ENCODE measurements at places on chromosomes 6 and 20. TPM values are rescaled to one million over a fixed set of nuclear protein-coding genes. Genes with fewer than 3 reads are reported as not detected.

DNA sequence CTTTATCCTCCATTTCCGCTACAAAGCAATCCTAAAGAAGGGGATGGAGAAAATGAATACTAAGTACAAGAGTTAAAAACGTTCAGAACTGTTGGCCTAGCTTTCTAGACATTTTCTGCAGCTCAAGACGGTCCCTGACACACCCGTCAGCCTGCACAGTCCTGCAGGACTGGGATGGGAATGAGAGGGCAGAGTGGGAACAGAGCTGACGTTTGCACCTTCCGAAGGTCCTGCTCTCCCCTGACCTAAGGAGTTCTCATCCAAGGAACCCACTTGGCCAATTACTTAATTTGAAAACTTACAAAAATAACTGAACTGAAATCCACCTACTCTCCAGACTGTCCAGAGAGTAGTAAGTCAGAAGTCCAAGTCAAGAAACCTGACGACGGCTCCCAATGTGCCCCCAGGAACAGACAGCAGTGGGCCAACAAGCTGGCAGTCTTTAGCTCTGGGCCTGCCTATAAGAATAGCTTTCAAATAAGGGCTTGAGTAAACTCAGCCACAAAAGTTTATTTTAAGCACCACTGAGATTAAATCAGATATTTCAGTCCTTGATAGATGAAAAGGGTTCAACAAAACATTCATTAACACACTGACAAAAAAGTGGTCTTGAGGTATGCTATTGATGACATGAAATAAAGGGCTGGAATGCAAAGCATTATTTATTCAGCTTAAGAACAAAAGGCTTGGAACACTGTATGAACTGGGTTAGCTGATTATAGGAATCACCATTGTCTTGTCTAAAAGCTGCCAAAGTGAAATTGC, 76.8 kb downstream of the CNKSR3 start:
- H3K36me3 ChIP-seq: peaks cover 15% of the 10 kb centered on the region
- no peak overlapping the region for H3K4me3 ChIP-seq
- no peak overlapping the region for H3K27ac ChIP-seq
- DNase-seq: no peak
- H3K4me1 ChIP-seq: peaks cover 4% of the 10 kb centered on the region

DNA sequence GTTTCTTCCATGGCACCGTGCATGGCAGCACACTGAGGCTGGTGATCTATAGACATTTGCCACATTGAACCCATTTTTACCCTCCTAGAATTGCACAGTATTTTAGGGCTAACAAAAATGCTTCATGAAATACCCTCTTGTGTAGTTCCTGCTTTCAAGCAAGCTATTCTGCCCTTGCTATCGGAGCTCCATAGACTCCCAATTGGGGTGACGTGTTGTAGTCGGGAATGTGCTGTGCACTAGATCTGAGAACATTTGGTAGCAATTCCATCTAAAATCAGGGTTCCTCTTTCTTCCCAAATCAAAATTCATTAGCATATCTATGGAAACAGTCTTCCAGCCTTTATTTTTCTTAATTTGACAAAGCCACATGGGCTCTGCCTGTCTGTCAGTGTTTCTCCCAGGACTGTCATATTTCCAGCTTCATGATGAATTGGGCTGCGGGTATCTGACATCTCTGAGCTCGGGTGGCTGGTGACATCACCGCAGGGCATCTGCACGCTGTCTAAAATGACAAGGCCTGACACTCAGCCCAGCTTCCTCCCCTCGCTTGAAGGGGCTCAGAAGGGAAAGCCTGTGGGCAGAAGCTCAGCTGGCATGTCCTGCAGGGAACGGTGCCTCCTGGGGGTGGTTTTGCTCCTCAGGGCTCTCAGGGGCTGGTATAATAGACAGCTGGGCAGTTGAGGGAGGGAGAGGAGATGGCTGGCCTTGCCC, 406.4 kb downstream of the QKI start:
- no peak overlapping the region for H3K4me3 ChIP-seq
- H3K36me3 ChIP-seq: no peaks in the 10 kb centered on the region
- H3K4me1 ChIP-seq: no peaks in the 10 kb centered on the region
- H3K27ac ChIP-seq: no peak overlapping the region
- DNase-seq: no peak
- H3K27me3 ChIP-seq: no peaks in the 10 kb centered on the region

- no peak overlapping the region for H3K27ac ChIP-seq
- no peaks in the 10 kb centered on the region for H3K27me3 ChIP-seq
- DNase-seq: no peak
- peaks cover 2% of the 10 kb centered on the region for H3K36me3 ChIP-seq
- H3K4me1 ChIP-seq: no peaks in the 10 kb centered on the region
- no peak overlapping the region for H3K4me3 ChIP-seq
These were observed 52.9 kb upstream of the AKAP12 start for GRCh38 chr6:151186804-151187330.

GRCh38 chr6:53721766-53722165, 56.2 kb upstream of the KLHL31 start:
- H3K27ac ChIP-seq: no peak overlapping the region
- H3K27me3 ChIP-seq: no peaks in the 10 kb centered on the region
- no peak for DNase-seq
- no peak overlapping the region for H3K4me3 ChIP-seq
- H3K4me1 ChIP-seq: peaks cover 5% of the 10 kb centered on the region

- DNase-seq: no peak
- no peaks in the 10 kb centered on the region for H3K4me1 ChIP-seq
- no peaks in the 10 kb centered on the region for H3K36me3 ChIP-seq
These were observed 71.6 kb downstream of the GJA1 start for GRCh38 chr6:121506761-121507754.

GRCh38 chr20:37522260-37523011, 1.4 kb downstream of the NNAT start:
- peak; percentile 69 for DNase-seq
- H3K27me3 ChIP-seq: no peaks in the 10 kb centered on the region
- H3K4me3 ChIP-seq: peak overlapping the region; percentile 43
- peaks cover 38% of the 10 kb centered on the region for H3K36me3 ChIP-seq
- no peak overlapping the region for H3K27ac ChIP-seq

- H3K27ac ChIP-seq: no peak overlapping the region
- H3K36me3 ChIP-seq: no peaks in the 10 kb centered on the region
- no peaks in the 10 kb centered on the region for H3K4me1 ChIP-seq
These were observed 985 bp downstream of the ZBP1 start for GRCh38 chr20:57619051-57619831.

DNA sequence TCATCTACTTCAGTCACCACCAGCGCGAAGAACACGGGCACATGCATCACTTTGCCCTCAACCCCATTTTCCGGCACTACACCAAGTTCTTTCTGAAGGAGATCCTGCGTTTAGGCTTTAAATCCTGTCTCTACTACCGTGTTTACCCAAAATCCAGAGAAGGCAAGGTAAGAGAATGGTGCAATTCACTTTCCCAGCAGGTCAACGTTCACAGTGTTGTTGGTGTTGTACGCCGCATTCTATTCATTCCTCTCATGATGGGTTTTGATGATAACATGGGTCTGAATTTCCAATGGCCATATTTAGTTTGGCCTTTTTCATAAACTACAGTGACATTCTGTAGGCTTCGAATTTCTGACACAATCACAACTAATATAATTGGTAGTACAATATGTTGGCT, 144.3 kb downstream of the CFAP61 start:
- no peak overlapping the region for H3K4me3 ChIP-seq
- DNase-seq: no peak
- H3K36me3 ChIP-seq: no peaks in the 10 kb centered on the region
- no peaks in the 10 kb centered on the region for H3K27me3 ChIP-seq
- no peak overlapping the region for H3K27ac ChIP-seq

- peaks cover 5% of the 10 kb centered on the region for H3K4me1 ChIP-seq
- no peak overlapping the region for H3K4me3 ChIP-seq
- H3K27me3 ChIP-seq: no peaks in the 10 kb centered on the region
- no peak for DNase-seq
These were observed 857.6 kb upstream of the SLC35B3 start for GRCh38 chr6:9292975-9293374.

GRCh38 chr6:64301307-64302236, 666.0 kb downstream of the PHF3 start:
- H3K27ac ChIP-seq: no peak overlapping the region
- no peak for DNase-seq
- H3K4me1 ChIP-seq: no peaks in the 10 kb centered on the region
- no peaks in the 10 kb centered on the region for H3K27me3 ChIP-seq
- peaks cover 24% of the 10 kb centered on the region for H3K36me3 ChIP-seq

DNA sequence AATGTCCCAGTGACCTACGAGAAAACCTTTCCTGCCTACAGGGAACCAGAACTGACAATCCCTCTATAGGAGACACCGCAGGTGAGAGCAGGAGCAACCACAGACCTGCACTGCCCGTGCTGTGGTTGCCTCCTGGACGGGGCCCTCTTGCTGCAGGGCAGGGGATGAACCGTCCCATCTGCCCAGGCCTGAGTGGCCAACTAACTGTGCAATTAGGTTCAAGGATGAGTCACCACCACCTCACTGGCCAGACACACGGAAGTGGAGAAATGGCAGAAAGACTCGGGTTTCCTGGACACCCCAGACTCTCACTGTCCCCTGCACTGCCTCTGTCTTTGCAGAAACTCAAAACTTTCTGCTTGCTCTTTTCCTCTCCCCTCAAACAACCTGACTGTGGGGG, 13.8 kb upstream of the HLA-G start:
- H3K4me1 ChIP-seq: no peaks in the 10 kb centered on the region
- no peaks in the 10 kb centered on the region for H3K36me3 ChIP-seq
- no peak overlapping the region for H3K4me3 ChIP-seq
- no peak for DNase-seq

DNA sequence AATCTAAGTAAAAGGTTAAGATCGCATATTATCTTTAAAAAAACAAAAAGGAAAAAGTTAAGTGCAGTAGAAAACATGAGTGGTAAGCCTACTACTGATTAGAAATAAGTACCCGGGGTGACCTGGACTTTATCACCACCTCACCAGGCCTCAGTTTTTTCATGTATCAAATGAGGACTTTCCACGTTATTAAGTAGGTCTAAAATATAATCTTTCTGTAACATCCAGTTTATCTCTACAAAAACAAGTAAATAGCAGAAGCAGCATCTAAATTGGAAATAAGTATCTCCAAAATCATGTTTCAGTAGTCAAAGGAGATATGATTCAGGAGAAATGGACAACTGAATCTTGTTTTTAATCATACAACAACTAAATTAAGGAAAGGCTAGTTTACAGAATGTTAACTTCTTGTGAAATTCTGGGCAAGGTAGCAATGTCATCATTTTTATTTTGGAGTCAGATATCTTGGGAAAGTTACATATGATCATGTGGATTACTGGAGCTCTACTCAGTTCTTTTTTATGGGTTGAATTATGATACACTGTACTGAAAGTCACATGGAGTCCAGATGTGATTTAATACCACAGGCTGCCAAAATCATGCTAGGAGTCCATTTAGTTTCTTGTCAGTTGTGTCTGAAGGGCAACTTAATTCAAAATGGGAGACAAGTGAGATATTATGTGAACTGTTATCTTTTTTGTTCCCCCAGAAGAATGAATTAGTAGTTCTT, 114.7 kb upstream of the PRL start:
- no peak overlapping the region for H3K27ac ChIP-seq
- H3K4me1 ChIP-seq: peaks cover 2% of the 10 kb centered on the region
- H3K36me3 ChIP-seq: no peaks in the 10 kb centered on the region
- DNase-seq: no peak
- H3K27me3 ChIP-seq: no peaks in the 10 kb centered on the region

- no peaks in the 10 kb centered on the region for H3K4me1 ChIP-seq
- peak; percentile 36 for DNase-seq
- H3K27me3 ChIP-seq: peaks cover 11% of the 10 kb centered on the region
- peaks cover 1% of the 10 kb centered on the region for H3K36me3 ChIP-seq
- no peak overlapping the region for H3K27ac ChIP-seq
These were observed 1.1 kb upstream of the DCBLD1 start for GRCh38 chr6:117481278-117481925.

GRCh38 chr6:92777146-92777740, 642.1 kb downstream of the EPHA7 start:
- no peak overlapping the region for H3K27ac ChIP-seq
- no peaks in the 10 kb centered on the region for H3K4me1 ChIP-seq
- H3K27me3 ChIP-seq: no peaks in the 10 kb centered on the region
- no peak for DNase-seq
- H3K4me3 ChIP-seq: no peak overlapping the region

GRCh38 chr6:143746202-143747119, 68.7 kb downstream of the PHACTR2 start:
- no peaks in the 10 kb centered on the region for H3K36me3 ChIP-seq
- no peaks in the 10 kb centered on the region for H3K27me3 ChIP-seq

GRCh38 chr20:53972179-53972578, 98.2 kb downstream of the BCAS1 start:
- H3K27me3 ChIP-seq: no peaks in the 10 kb centered on the region
- H3K4me1 ChIP-seq: no peaks in the 10 kb centered on the region
- 0 out of 2 replicates have a peak, but pooled peaks cover 4% of the 10 kb centered on the region for H3K36me3 ChIP-seq
- DNase-seq: no peak
- H3K4me3 ChIP-seq: no peak overlapping the region

DNA sequence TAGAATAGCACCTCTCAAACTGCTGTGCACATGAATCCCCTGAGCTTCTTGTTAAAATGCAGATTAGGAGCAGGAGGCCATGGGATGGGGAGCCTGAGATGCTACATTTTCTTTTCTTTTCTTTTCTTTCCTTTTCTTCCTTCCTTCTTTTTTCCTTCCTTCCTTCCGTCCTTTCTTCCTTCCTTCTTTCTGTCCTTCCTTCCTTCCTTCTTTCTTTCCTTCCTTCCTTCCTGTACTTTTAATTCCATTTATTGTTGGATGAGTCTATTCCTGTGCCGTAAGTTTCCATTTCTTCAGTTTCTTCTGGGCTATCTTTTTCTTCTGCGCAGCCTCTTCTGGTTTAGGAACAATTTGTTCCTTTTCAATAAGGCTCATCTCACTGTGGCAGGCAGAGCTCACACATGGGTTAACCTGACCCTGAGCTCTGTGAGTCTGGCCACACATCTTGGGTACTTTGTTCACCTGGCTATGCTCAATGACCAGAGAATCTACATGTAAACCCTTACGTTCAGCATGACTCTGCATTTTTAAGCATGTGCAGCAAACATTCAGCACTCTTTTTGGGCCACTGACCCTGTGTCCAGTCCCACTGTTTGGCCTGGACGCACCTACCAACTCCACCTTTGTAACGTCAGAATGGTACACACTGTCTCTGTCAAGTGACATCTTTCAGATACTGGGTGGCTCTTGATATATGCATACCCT, 114.7 kb upstream of the INSM1 start:
- no peak for DNase-seq
- H3K36me3 ChIP-seq: no peaks in the 10 kb centered on the region
- no peak overlapping the region for H3K4me3 ChIP-seq
- no peaks in the 10 kb centered on the region for H3K4me1 ChIP-seq

GRCh38 chr6:169866140-169866534, 114.7 kb downstream of the ERMARD start:
- H3K4me3 ChIP-seq: no peak overlapping the region
- no peaks in the 10 kb centered on the region for H3K27me3 ChIP-seq
- no peaks in the 10 kb centered on the region for H3K36me3 ChIP-seq
- H3K4me1 ChIP-seq: no peaks in the 10 kb centered on the region
- no peak for DNase-seq

GRCh38 chr20:59404749-59405148, 104.3 kb downstream of the EDN3 start:
- peaks cover 5% of the 10 kb centered on the region for H3K36me3 ChIP-seq
- H3K27ac ChIP-seq: no peak overlapping the region
- no peak for DNase-seq

Gene SLC52A3
- total RNA-seq: 3.3 TPM

Gene TMEM217
- 1.1 TPM for total RNA-seq

Gene SSTR4
- not detected for total RNA-seq

Gene SLC22A3
- 2.8 TPM for total RNA-seq

Gene LTB
- not detected for total RNA-seq

Gene REV3L
- 8.8 TPM for total RNA-seq

Gene APCDD1L
- 1.1 TPM for total RNA-seq
